ENCODE measurements at places on chromosomes 6 and 20. TPM values are rescaled to one million over a fixed set of nuclear protein-coding genes. Genes with fewer than 3 reads are reported as not detected.
A peak's percentile ranks its signal among the peaks of the same experiment; 100 is the strongest.

DNA sequence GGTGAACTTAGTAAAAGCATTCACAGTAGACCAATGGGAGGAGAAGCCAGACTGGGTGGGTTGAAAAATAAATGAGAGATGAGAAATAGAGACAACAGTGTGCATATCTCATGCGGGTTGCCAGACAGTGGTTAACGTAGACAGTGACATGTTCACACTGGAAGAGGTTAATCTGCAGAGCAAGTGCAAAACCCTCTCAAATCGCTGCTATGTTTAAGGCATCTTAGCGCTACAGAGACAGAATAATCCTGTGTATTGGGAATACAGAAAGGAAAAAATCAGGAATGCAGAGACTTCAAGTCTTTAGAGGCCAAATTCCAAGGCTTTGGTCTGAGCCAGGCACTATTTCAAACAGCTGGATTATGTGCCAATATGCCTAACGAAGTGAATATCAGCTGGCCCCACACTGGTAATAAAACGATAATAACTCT is 107.1 kb downstream of the TSHZ2 start:
- H3K4me3 ChIP-seq: no peak overlapping the region
- no peak for DNase-seq
- peak overlapping the region; percentile 6 for H3K27ac ChIP-seq
- no peaks in the 10 kb centered on the region for H3K27me3 ChIP-seq

Gene EPPIN
- total RNA-seq: not detected

Gene PRR18
- not detected for total RNA-seq

Gene SNAP91
- not detected for total RNA-seq

Gene AHCY
- 146 TPM for total RNA-seq

Data from esophagus squamous epithelium (tissue), 5 donors.